ENCODE measurements at places on chromosomes 2 and 18.

DNA sequence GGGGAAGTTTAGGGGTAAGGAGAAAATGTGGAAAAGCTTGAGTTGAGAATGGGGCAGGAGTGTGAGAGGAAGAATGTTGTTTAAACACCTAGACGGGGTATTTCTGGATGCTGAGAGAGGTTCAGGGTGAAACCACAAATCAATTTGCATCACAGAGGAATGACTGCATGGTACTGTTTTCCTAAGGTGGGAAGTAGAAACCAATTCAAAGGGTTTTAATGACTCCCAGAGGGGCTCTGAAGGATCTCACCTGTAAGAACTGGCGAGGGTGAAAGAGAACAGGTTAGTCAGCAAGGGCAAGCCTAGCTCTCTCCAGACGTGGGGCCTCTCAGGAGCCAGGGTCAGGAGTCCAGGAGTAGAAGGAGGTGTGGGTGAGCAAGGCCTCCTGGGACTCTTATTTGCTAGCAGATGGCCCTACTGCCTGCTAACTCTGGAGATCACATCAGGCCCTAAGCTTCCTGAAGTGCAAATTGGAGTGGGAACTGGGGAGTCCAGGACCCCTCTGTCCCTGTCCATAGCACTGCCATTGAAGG is 133.0 kb upstream of the CELF4 start:
- no peak for DNase-seq

DNA sequence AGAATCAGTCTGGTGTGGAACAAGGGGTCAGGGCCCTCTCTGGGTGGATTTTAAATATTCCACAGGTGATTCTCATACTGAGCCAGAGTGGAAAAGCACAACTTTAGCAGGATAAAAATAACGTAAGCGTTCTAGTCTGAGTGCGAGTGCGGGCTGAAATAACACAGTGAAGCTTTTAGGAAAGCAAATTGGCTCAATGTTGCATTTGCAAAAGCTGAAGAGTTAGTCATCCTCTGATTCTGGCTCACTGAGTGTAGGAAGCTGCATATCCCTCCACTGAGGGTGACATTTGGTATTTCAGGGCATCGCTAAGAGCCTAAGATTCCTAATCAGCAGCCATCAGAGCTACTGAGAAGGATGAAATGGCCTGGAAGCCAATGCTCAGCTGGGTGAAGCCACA is 134.7 kb downstream of the RIF1 start:
- DNase-seq, result no peak

DNA sequence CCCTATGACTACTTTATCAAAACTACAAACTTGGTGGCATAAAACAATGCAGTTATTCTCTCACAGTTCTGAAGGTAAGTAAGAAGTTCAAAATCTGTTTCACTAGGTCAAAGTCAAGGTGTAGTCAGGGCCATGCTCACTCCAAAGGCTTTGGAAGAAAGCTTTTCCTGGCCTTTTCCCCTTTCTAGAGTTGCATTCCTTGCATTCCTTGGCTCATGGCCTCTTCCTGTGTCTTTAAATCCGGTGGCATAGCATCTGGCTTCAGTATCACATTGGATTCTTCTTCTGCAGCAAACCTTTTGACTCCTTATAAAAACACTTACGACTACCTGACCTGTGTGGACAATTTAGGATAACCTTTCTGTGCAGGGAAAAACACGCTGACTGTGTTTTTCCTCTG is 543.5 kb upstream of the HNMT start:
- DNase-seq, result no peak

- no peak for DNase-seq
These were observed 328.1 kb upstream of the PKDCC start for GRCh38 chr2:41719756-41720155.

- no peak for DNase-seq
These were observed 19.6 kb upstream of the SERPINB11 start for GRCh38 chr18:63683152-63683551.

GRCh38 chr18:11688972-11689668 is at the start of gene GNAL:
TSS of gene GNAL (plus strand) at chr18:11689264. CDS start at chr18:11689564, 300 bp downstream.
- no peak for DNase-seq

DNA sequence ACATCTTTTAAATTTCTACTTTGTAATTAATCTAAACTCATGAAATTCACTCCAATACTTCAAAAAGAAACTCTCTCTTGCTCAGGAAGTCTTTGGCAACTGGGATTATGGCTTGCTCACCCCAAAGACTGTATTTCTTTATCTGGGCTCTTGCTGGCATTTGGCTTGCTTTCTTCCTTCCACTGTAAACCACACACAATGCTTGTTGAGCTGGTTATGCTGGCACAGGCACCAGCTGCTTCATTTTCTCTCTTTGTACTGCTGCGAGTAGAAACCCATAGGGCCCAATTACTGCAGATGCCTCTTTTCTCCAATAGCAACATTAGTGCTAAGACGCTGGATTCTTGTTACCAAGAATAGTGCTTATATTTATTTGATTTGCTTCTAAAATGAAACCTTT is 51.4 kb downstream of the SLC38A11 start:
- DNase-seq, result no peak

DNA sequence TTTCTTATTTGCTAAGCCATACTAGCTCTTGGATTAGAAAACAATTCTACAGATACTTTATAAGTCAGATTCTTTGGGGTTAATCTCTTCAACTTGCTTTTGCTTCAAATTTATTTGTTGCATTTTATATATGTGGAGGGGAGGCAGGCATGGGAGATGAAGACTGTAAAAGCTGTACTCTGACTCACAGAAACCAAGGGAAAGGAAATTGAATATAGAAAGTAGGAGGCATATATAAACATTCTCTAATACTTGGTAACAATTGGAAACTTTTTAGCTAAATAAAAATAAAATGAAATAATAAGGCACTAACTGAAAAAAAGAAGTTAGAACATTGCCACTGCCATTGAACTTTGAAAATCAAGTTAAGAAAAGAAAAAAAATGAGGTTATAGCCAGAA is 21.3 kb downstream of the PLA2R1 start:
- no peak for DNase-seq
